CD4-positive, alpha-beta T cell treated with Interleukin-17A for 1 hour (primary cell): ENCODE measurements at places on chromosomes 12 and 14.

DNA sequence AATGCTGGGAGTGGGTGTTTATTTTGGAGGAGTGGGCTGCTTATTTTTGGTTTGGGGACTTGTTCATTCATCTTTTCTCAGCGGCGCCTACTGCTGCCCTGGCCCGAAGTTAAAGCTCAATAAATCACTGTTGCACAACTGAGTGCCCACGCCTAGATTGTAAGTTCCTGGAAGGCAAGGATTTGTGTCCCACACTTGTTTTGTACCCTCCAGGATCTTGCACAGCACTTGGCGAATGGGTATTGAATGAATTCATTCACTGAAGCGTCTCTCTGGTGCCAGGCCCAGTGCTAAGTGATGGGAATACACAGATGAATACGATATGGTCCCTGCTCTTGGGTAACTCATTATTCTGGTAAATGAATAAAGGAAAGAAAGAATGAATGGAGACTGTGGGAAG lies 153.3 kb upstream of the PARP11 start:
- no peak for DNase-seq

GRCh38 chr12:106914796-106915634 lies 40.7 kb upstream of the TMEM263 start:
- DNase-seq, result peak; percentile 12

GRCh38 chr12:108815875-108816594 lies 41.3 kb downstream of the SSH1 start:
- no peak for DNase-seq

- no peak for DNase-seq
These were observed 19.2 kb downstream of the OAS2 start for GRCh38 chr12:112997506-112997905.

- DNase-seq, result no peak
These were observed 150.3 kb downstream of the FOXN3 start for GRCh38 chr14:89266754-89267153.

- no peak for DNase-seq
These were observed 22.1 kb downstream of the MYO1H start for GRCh38 chr12:109369831-109370230.

DNA sequence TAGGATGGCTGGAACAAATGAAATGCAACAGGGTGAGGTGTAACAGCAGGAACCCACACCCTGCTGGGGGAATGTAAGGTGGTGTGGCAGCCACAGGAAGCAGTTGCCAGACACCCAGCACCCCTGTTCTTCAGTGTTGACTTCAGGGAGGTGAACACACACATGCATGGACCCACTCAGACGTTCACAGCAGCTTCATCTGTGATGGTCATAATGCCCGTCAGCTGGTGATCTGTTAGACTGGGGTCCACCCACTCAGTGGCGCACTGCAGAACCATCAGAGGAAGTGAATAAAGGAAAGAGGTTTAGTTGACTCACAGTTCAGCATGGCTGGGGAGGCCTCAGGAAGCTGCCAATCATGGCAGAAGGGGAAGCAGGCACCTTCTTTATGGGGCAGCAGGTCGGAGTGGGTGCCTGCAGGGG lies 22.7 kb upstream of the TEX22 start:
- peak; percentile 20 for DNase-seq

GRCh38 chr12:64736771-64737170 lies 22.4 kb downstream of the GNS start:
- no peak for DNase-seq

- DNase-seq, result no peak
These were observed 87.3 kb upstream of the RFLNA start for GRCh38 chr12:124207617-124208016.

DNA sequence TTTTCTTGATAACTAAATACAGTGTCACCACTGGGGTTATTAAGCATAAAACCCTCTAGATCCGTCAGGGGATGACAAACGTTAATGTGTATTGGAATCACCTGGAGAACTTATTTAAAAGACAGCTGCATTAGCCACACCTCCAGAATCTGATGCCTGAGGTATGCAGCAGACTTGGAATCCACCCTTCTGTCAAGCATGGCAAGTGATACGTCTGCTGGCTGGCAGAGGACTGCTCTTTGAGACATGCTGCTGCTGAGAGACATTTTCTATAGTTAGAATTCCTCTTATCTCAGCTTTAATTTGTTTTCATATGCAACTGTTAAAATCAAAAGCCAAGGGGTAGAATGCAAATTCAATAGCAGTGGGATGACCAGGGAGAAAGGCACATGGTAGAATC lies 496.3 kb downstream of the NELL2 start:
- no peak for DNase-seq

GRCh38 chr14:40099316-40099715 lies 667.1 kb upstream of the FBXO33 start:
- DNase-seq, result no peak

- DNase-seq, result no peak
These were observed 32.2 kb upstream of the KTN1 start for GRCh38 chr14:55547650-55548315.

GRCh38 chr12:118685983-118686607 lies 295.2 kb upstream of the SRRM4 start:
- DNase-seq, result no peak

GRCh38 chr12:96501908-96502307 lies 12.5 kb downstream of the CFAP54 start:
- DNase-seq, result no peak

DNA sequence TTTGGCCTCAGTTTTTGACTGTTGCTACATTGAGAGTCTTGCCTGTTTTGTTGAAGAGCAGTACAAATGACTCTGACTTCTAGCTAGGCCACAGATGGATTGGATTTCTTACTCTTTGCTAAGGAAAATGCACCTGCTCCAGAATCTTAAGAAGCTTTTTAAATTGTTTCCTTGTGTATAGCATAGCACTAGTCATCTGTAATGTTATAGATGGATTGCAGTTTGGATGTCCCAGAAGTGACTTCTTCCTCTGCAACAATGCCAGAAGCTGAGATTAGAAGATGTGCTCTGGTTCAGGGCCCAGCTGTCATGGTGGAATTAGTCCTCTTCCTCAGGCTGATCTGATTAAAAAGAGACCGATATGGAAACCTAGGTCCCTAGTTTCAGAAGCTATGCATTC lies 67.9 kb downstream of the DAAM1 start:
- DNase-seq, result no peak

GRCh38 chr14:30921788-30922187 lies 47.4 kb downstream of the COCH start:
- DNase-seq, result no peak

- no peak for DNase-seq
These were observed 60.2 kb downstream of the PRIMA1 start for GRCh38 chr14:93727917-93728650.

DNA sequence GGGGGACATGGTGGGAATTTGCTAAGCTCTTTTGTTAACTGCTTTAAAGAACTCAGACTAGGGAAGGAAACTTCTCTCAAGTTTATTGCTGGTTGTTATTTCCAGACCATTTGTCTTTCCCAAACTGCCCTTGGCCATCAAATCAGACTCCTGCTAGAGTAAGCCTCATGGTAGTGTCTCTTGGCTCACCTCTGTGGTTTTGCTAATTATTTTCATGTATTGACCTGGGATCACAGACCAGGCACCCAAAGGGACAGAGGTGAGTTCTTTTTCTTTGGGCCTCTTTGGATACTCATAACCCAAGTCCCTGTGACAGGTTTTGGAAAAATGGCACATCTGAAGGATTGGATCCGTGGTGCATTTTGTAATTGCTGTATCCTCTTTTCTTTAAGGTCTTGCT lies 11.2 kb downstream of the ETV6 start:
- no peak for DNase-seq

- no peak for DNase-seq
These were observed 24.1 kb downstream of the DUSP16 start for GRCh38 chr12:12538535-12538934.

DNA sequence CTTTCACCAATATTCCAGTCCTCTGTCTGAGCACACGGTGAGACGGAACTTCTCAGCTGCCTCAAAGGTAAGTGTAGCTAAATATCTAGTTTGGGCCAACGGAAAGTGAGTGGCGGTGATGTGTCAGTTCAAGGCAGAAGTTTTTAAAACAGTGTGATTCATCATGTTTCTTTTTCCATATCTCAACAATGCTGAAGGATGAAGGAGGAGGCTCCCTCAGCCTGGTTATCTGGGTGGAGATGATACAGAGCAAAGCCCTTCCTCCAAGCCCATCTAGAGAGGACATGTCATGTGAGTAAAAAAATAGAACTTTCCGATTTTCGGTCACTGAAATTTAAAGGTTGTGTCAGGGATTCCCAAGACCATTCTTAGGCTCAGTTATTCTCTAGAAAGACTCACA lies 13.1 kb upstream of the ANP32D start:
- no peak for DNase-seq

DNA sequence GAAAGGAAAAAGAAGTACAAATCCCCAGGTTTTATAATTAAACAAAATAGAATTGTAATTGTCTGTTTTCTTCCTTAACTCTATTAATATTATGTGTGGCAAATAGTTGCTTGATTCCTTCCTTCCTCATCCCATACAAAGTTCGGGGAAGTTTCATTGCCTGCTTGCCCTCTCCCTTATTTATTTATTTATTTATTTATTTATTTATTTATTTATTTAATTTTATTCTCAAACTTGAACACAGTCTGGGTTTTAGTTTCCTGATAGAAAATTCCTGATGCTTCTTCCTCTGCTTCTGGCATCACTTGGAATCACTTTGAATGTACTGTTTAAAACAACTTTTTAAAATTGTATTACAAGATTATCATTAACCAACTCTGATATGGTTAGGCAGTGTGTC lies 145.8 kb upstream of the SOX5 start:
- no peak for DNase-seq

- DNase-seq, result no peak
These were observed 100.2 kb downstream of the RIMBP2 start for GRCh38 chr12:130615861-130616345.

GRCh38 chr12:104668274-104668718 lies 211.5 kb downstream of the CHST11 start:
- DNase-seq, result no peak

DNA sequence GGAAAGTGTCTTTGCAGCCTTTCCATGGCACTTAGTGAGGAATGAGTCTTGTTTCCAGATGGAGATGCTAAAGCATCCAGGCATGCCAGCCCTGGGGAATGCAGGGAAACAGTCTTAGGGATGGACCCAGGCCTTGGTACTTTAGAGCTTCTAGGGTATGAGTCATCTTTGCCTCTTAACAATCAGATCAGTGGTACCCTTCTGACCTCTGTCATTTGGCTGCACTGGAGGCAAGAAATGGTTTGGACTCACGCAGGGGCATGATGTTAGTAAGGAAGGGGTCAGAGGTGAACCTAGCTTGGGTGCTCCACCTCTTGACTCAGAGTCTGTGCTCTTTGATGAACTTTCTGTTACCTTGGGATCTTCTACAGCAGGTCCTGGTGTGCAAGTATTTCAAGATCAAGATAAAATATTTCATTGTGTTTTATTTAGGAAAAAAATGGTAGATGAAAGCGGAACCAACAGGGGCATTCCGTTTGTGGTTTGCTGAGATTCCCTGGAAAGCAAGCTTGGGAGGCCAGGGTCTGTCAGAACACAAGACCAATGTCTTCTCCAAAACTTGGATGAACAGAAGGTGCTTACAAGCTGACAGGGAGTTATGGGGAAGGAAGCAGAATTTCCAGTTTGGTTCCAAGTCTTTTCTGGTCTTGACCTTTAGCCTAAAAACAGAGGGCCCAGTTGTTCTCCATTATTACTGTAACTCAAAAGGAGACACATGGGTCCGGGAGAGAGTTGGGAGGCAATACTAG lies 216.2 kb downstream of the ZFP36L1 start:
- no peak for DNase-seq

DNA sequence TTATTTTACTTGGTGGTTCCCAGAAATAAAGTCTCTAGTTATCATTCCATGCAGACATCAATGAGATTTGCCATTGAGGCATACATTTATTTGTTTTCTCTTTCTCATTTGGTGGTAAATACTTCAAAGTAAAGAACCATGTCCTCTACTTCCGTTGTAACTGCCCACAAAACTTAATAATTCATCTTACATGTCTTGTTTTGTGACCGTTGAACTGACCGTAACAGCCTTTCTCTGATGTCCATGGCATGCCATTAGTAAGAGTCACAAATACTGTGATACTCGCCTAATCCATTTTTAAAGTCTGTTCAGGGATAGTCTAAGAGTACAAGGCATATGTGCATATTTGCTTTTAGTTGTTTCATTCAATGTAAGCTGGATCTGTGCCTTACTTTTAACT lies 145.3 kb downstream of the ETV6 start:
- no peak for DNase-seq

GRCh38 chr12:132453361-132454192 lies 36.4 kb upstream of the FBRSL1 start:
- no peak for DNase-seq

- DNase-seq, result no peak
These were observed 184.7 kb upstream of the DCN start for GRCh38 chr12:91367234-91367849.

GRCh38 chr12:69719336-69720316 lies 19.0 kb upstream of the RAB3IP start:
- DNase-seq, result no peak

GRCh38 chr12:15625075-15625474 lies 164.1 kb downstream of the EPS8 start:
- DNase-seq, result no peak

GRCh38 chr12:7872566-7873319 lies at the start of gene SLC2A14:
Gene SLC2A14 (minus strand): TSS chr12:7872915. CDS start chr12:7869880, 3,035 bp downstream.
- DNase-seq, result no peak

DNA sequence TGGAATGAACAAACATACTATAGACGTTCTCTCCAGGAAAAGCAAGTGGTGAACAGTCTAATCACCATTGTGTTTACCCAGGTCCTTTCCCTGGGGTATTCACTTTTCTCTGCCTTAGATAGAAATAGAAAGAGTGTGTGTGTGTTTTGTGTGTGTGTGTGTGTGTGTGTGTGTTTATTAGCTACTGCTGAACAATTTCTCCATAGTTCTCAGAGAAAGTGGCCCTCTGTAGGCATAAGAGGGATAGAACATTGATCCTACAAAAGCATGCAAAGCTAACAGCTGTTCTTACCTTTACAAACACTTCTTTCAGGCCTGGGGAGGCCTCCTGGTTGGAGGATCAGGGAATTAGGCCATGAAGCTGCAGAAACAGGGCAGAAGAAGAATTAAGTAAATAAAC lies 665.7 kb upstream of the TBX3 start:
- no peak for DNase-seq

DNA sequence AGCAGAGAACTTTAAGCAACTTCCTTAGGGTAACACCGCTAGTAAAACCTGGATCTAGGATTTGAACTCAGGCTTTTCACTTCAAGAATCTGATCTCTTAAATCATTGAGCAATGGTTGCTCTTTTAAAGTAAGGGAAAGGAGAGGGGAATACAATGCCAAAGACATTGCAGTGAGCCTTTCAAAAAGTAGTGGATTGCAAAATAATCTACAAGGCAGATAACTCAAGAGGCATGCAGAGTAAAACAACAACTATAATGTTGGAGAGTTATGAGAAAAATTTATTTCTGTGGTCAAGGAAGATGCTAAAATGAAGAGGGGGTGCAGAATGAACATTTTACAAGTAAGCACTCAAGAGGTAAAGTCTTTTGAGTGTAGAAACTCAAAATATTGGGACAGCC lies 432.6 kb downstream of the C12orf50 start:
- DNase-seq, result no peak

GRCh38 chr12:14885718-14886221 lies at the start of gene MGP:
Gene MGP (minus strand): TSS chr12:14885854. CDS start chr12:14885791, 63 bp downstream.
- no peak for DNase-seq
